ENCODE measurements at places on chromosomes 5 and 9.

- no peak for DNase-seq
These were observed 36.3 kb upstream of the BASP1 start for GRCh38 chr5:17180864-17181723.

DNA sequence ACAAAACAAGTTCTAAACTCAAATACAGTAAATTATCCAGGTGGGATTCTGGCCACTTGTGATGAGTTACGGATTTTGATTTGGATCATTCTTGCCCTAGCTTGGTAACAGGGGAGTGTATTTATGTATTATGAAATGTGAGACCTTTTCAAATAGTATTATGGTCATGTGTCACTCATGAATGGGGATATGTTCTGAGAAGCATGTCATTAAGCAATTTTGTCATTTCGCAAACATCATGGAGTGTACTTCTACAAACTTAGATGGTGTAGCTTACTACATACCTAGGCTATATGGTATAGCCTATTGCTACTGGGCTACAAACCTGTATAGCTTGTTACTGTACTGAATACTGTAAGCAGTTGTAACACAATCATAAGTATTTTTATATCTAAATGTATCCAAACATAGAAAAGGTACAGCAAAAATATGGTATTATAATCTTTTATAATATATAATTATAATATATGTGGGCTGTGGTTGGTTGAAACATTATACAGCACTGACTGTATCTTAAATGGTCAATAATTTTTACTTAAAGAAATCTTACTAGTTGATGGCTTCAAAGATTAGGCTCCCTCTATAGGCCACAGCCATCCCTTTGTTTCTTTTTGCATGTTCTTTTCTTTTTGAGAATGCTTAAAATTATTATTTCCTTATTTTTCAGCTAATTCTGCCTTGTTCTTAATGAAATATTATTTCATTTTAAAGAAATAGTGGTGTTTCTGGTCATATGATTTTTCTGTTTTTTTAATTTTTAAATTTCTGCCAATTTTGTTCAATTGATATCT lies 128.4 kb downstream of the MAST4 start:
- no peak for DNase-seq

DNA sequence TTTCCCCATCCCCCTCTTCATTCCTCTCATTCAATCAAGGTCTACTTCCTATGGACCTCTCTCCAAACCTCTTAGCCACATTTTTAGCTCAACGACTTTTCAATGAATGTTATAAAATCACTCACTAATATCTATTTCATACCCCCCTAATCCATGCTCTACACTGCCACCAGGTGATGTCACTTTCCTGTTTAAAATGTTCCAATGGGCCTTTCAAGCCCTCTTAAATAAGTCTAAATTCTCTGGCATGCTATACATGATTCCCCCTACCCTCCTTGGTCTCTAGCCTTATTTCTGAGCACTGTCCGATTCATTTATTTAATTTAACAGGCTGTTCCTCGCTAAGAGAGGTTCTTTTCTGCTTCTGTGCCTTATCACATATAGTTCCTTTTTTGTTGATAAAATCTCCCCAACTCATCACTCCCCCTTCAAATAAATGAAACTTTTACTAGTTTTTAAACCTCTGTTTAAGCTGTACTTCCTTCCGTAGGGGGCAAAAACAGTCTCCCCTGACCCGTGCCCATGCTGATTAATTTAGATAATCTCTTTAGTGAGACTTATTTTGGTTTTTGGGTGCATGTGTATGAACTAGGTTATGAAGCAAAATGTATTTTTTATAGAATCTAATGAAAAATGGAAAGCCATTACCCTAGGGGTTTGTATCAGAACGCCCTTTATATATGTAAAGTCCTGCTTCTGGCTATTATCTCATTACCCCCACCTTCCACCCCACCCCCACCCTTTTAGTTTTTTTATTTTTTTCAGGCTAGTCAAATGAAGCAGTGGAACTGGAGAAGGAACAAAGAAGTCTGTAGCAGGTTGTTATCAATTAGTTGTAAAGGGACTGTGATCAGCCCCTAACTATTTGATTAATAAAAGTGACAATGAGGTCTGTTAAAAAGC lies 9.0 kb downstream of the ABHD17B start:
- no peak for DNase-seq

GRCh38 chr5:175351126-175351525 lies 92.9 kb downstream of the DRD1 start:
- DNase-seq = no peak

- no peak for DNase-seq
These were observed 246.2 kb downstream of the EFNA5 start for GRCh38 chr5:107424491-107424890.

GRCh38 chr5:177497292-177498012 lies at the start of gene PDLIM7:
TSS of gene PDLIM7 (minus strand) at chr5:177497604. CDS start at chr5:177496512, 1,092 bp downstream.
- peak; percentile 95 for DNase-seq

- DNase-seq = no peak
These were observed 81.1 kb upstream of the NR3C1 start for GRCh38 chr5:143484601-143485000.

DNA sequence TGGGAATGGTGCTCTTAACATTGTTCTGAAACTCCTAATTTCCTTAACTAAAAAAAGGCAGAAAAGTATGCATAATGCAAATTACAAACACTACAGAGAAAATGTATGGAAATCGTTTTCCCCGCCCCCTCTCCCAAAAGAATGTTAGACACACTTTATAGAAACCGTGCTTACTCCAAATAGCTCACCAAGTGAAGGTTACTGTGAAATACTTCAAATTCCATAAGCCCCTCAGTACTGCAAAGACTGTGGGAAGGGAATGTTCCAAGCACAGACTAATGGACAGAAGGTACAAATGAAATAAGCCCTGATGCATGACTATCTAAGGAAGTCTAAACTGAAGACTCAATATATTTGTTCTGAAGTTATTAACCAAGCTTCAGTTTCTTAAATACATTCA lies 12.5 kb downstream of the MAPKAP1 start:
- DNase-seq = no peak
